IMR-90 (cell line): ENCODE measurements at places on chromosomes 7 and 10. TPM values are rescaled to one million over a fixed set of nuclear protein-coding genes. Genes with fewer than 3 reads are reported as not detected.

FMC1 gene
- total RNA-seq = 6.1 and 6.4 TPM in 2 replicates

UNCX gene
- total RNA-seq = not detected in 2 replicates

SEMA3A gene
- 187 and 213 TPM in 2 replicates for total RNA-seq

TFPI2 gene
- 48.9 and 53.6 TPM in 2 replicates for total RNA-seq

MGAM2 gene
- not detected in 2 replicates for total RNA-seq

ADIRF gene
- total RNA-seq = 2.3 and 2.5 TPM in 2 replicates

VSTM4 gene
- total RNA-seq = 2.5 and 2.9 TPM in 2 replicates

SEPHS1 gene
- total RNA-seq = 46.9 and 69.4 TPM in 2 replicates

CPVL gene
- not detected in 2 replicates for total RNA-seq

COL28A1 gene
- total RNA-seq = under 0.01 TPM in 2 replicates

SPDYE2B gene
- total RNA-seq = not detected in 2 replicates

ANKRD1 gene
- 10.8 and 19.4 TPM in 2 replicates for total RNA-seq

FAM237B gene
- total RNA-seq = not detected in 2 replicates

SLC25A40 gene
- 4.7 and 8.6 TPM in 2 replicates for total RNA-seq

WNT8B gene
- total RNA-seq = not detected in 2 replicates

ATOH7 gene
- not detected in 2 replicates for total RNA-seq

- DNase-seq = no peak
These were observed 644.4 kb downstream of the GRM8 start for GRCh38 chr7:126608339-126608776.

- no peak for DNase-seq
These were observed 110.1 kb downstream of the CYTH3 start for GRCh38 chr7:6162331-6162620.

- DNase-seq = no peak
These were observed 447.9 kb upstream of the PFKP start for GRCh38 chr10:2619472-2619871.

DNA sequence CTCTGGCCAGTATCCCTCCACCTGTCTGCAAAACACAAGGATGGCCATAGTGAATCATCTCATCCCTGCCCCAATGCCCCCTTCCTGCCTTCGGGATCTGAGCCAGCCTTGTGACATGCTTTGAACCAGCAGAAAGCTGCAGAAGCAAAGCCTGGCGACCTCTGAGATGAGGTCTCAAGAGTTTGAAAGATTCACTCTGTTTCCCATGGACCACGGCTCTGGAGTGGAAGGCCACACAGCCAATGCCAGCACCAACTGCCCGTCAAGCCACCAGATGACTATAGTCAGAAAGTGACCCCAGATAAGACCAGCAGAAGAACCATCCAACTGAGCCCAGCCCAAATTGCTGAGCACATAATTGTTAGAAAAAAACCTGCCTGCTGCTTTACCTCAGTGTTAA lies 193.9 kb upstream of the PPP2R2D start:
- no peak for DNase-seq

GRCh38 chr7:95716357-95717122 lies 55.8 kb upstream of the DYNC1I1 start:
- DNase-seq = no peak

DNA sequence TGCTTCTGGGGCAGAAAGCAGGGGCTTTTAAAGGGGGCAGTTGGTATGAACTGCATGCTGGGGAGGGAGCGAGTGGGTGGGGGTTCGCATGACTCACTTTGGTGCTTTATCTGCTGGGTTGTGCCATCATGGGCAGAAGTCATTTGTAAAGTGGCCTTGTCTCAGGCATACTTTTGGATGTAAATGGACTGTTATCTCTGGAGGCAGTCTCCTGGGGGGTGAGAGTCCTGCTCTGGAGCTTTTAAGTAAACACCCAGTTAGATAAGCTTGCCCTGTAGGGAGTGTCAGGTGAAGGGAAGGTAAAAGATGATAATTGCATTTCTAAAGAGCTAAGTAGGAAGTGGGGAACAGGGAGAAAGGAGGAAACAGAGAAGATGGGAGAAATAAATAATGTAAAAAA lies 1.6 kb upstream of the GSTO1 start:
- no peak for DNase-seq

- no peak for DNase-seq
These were observed 71.8 kb upstream of the LOXL4 start for GRCh38 chr10:98339799-98340198.

- DNase-seq = peak; percentile 54
These were observed 398.8 kb upstream of the KLF6 start for GRCh38 chr10:4183761-4184261.

DNA sequence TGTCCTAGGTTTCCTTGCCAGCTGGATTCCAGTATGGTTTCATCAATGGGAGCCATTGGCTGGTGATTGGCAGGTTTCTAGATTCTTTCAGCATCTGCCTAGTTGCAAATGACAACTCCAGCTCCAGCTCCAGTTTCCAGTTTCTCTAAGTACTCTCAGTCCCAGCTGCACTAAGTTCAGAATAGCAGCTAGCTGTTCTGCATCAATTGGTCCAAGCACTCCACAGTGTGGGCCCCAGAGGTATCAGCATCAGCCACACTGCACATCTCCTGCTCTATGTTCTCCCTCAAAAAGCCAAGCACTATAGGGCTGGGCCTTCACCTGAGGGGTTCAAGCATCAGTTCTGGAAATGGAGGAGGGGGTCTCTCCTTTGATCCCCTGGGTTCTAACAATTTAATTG lies 143.4 kb downstream of the VPS50 start:
- DNase-seq = no peak

GRCh38 chr7:150897502-150898474 lies 45.5 kb downstream of the AOC1 start:
- DNase-seq = no peak

GRCh38 chr10:121216721-121217181 lies 365.6 kb downstream of the WDR11 start:
- no peak for DNase-seq

DNA sequence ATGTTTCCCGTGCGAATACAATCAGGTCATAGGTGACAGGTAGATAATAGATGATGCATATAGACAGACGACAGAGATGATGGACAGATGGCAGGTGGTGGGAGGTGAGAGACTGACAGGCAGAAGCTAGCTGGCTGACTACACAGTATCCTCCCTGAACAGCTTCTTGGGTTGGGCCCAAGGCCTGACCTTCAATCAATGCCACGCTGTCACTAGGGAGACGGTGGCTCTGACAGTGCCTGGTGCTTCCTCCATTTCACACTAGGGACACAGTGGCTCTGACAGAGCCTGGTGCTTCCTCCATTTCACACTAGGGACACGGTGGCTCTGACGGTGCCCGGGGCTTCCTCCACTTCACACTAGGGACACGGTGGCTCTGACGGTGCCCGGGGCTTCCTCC lies 200.1 kb downstream of the DIP2C start:
- DNase-seq = no peak

DNA sequence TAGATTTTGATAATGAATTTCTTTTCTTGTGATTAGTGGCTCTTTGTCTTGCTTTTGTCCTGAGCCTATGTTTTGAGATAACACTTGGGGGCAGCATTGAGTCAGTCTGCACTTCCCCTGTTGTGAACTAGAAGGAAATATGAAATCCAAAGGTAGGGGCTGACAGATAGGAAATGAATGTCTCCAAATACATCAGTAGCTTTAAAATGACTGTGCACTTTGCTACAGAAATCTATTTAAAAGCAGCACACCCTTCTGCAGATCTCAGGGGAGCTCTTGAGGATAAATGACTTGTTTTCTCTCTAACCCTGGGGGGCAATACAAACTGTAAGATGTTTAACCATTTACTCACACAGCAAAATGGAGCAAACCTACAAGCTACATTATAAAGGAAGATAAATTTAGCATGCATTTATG lies 176.0 kb upstream of the MYO3A start:
- DNase-seq = no peak

- peak; percentile 31 for DNase-seq
These were observed 11.1 kb downstream of the FAS start for GRCh38 chr10:89001729-89002072.

- DNase-seq = peak; percentile 16
These were observed 14.6 kb downstream of the ASB15 start for GRCh38 chr7:123616223-123616622.

DNA sequence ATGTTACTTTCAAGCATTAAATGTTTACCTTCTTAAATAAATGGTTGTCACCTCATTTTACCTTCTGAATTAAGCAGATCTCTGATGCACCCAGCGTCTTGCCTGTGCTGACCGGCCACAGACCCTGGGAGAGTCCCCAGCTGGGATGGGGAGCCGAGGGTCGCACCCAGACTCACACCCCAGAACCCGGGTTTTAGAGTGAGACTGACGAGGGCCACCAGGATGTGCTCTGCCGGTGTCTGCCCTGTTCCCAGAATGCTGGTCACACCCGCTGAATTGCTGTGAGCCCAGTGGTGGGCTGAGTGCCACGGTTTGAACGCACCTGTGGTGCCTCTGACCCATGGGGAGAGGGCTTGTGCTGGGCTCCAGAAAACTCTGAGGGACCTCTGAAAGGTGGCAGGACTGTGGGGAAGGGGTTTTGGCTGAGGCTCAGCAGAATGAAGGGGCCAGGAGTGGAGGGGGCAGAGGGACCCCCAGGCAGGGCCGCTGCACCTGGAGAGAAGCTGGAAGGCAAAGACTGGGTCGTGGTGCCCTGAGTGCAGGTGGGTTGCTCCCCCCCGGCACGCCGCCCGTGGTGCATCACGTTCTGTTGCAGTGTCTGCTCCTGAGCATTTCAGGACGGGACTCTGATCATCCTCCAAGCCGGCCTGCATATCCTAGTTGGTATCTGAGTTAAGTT lies 39.2 kb downstream of the INPP5A start:
- DNase-seq = no peak

GRCh38 chr7:100823140-100823525 lies 4.2 kb downstream of the EPHB4 start:
- no peak for DNase-seq

DNA sequence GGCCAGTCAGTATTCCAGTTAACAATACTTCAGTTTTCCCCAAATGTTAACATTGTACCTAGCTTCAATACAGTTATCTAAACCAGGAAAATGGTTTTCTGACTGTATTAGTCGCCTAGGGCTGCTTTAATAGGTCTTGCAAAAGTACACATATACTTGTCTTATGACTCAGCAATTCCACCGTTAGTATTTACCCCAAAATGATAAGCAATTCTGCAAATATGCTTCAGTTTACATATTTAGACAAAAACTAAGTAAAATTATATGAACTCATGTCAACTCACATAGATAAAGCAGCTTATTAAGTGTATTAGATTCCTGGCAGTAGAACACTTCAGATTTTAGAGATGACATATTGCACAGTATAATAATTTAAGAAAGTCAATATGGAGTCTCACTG lies 363.3 kb downstream of the ARL4A start:
- DNase-seq = peak; percentile 94

- DNase-seq = peak; percentile 66
These were observed 266.6 kb downstream of the HDAC9 start for GRCh38 chr7:18762189-18762588.

GRCh38 chr7:83021032-83021431 lies 141.7 kb downstream of the PCLO start:
- DNase-seq = no peak

- peak; percentile 72 for DNase-seq
These were observed 126.2 kb upstream of the NRP1 start for GRCh38 chr10:33460505-33461294.

GRCh38 chr10:22560913-22561239 lies 153.5 kb downstream of the PIP4K2A start:
- DNase-seq = no peak

DNA sequence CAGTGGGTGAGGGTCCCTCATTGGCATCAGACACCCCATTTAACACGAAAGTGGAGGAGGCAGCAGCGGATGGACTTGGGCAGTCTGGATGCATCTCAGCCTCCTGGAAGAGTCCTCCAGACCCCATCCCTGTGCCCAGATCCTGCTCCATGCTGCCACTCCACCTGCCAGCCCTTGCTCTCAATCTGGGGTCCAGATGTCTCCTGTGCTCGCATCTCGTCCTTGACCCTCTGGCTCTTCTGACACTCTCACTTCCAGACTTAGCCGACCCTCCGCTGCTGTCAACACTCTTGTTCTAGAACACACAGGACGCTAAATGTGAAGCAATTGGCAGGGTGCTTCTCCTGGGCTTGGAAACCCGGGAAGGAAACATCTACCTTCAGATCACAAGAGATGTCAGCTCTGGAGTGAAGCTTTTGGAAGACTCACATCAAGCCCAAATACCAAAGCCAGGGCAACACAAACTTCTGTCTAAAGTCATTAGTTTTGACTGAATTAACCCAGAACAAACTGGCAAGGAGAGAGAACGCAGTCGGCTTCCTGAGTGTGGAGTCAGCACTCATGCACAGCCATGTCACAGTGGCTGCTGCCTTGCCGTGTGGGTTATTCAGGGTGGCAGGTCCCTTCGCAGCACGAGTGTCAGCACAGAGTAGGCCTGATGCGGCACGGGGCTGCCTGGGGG lies 379.1 kb downstream of the TCERG1L start:
- no peak for DNase-seq
